ENCODE measurements at places on chromosomes 1 and 21. TPM values are rescaled to one million over a fixed set of nuclear protein-coding genes. Genes with fewer than 3 reads are reported as not detected.

The TSPAN1 gene
- 1.3 TPM for total RNA-seq

The OR2L5 gene
- total RNA-seq: not detected

The CR2 gene
- not detected for total RNA-seq

The ADCY10 gene
- total RNA-seq: 0.50 TPM

DNA sequence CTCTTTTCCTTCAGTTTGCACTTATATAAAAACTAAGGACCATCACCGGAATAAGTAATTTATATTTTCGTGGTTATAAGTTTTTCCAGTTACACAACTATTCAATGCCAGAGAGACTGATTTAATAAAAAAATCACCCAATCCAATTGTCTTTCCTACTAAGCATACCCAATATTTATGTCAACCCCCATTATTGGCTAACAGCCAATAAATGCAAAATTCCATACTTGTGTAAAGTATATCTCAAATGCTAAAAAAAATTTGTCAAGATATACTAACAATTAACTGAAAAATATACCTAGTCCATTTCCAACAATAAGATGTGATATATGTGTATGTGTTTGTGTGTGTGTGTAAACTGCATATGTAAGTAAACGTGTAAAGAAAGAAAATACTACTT, 117.4 kb downstream of the AGBL4 start:
- no peak for DNase-seq

DNA sequence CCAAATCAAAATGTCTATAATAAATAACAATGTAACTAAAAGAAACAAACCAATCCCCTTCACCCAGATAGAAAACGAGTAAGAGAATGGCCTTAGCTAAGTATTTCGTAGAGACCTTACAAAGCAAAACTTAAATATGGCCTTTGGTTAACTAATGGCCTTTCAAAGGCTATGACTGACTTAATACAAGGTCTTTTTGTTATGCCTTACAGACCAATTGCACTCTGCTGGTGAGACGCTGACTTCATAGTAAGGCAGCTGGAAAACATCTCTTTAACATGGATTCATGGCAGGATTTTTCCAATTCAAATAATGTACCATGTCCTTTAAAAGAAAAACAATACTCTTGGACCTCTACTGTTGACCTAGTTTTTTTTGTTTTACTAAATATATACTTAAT, 15.8 kb upstream of the TBCE start:
- DNase-seq: no peak

GRCh38 chr1:22827666-22828483, 117.2 kb downstream of the EPHB2 start:
- no peak for DNase-seq

GRCh38 chr21:29018540-29018939, 609 bp downstream of the RWDD2B start:
- DNase-seq: no peak

DNA sequence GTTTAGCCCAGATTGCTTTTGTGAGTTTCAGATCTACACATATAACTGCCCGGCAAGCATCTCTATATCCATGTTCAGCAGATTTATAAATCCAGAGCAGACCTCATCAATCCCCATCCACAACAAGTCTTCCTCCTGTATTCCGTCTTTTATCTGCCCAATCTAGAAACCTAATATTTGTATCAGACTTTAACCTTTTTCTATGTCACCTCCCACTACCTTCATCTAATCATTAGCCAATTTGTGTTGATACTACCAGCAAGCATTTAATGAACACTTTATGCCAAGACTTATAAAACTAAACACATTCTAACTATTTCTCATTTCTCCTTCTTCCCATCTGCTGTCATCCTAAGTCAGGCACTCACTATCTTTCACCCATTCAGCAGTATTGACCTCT, 135.5 kb downstream of the PBX1 start:
- DNase-seq: no peak

Measured in right cardiac atrium (tissue), 5 donors.